ENCODE measurements at places on chromosomes 1 and 21.

- DNase-seq, result no peak
Observed at GRCh38 chr1:103198076-103198475, 89.8 kb upstream of the COL11A1 start.

GRCh38 chr1:193211539-193211938 is 25.1 kb upstream of the B3GALT2 start:
- DNase-seq, result no peak

DNA sequence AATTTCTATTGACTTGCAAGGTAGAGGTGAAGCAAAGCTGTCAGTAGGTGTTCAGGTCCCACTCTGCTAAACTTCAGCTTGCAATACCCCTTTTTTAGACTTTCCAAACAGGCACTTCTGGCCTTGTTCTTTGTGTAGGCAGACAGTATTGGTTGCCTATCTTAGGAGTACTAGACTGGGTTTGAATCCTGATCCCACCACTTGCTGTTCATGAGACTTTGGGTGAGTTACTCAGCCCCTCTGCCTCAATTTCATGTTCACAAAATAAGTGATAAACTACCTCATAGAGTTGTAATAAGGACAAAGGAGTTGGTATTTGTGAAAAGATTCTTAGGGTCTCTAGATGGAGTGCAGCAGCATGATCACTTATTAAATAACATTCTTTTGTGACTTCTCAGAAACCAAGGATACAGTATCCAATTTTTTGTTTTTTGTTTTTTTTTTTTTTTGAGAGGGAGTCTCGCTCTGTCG is 5.2 kb downstream of the RCC1 start:
- DNase-seq, result no peak

- DNase-seq, result no peak
Observed at GRCh38 chr1:15952317-15953258, 23.3 kb downstream of the ZBTB17 start.

Measured in RPMI8226 (cell line).